Right hindlimb (tissue), 1 donor: ENCODE measurements at places on chromosomes 2 and 18.

GRCh38 chr2:71536226-71536671 lies 82.9 kb downstream of the DYSF start:
- peak; percentile 69 for DNase-seq

GRCh38 chr2:21381421-21381820 lies 257.7 kb downstream of the TDRD15 start:
- DNase-seq = peak; percentile 51

- DNase-seq = no peak
These were observed 62.3 kb downstream of the ROCK1 start for GRCh38 chr18:21049306-21049705.

DNA sequence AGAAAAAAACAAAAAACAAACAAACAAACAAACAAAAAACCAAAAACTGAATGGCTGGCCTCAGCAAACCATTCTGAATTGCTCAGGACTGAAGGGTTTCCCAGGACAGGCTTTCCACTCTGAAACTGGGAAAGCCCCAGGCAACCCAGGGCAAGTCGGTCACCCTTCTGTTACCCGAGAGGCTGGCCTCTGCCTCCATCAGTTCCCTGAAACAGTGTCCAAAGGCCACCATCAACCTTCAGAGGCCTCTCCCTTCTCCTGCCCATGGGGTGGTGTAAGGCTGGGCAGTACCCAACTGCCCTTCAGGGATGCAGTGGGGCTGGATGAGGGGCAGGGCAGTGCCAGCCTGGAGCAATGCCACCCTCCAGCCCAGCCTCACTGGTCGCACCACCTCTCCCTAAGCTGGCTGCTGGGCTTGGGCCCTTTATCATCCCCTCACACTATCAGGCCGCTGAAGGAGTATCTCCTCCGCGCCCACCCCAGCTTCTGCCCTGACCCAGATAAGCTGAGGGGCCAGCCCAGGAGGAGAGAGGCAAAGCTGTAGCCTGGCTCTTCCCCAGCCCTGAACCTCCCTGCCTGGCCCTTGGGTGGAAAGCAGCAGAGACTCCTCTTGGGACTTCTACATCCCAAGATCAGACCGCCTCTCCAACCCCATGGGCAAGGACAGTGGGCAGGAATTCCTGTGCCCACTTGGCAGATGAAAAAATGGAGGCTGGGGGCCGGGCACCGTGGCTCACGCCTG lies 35.9 kb downstream of the ZFP36L2 start:
- DNase-seq = no peak

DNA sequence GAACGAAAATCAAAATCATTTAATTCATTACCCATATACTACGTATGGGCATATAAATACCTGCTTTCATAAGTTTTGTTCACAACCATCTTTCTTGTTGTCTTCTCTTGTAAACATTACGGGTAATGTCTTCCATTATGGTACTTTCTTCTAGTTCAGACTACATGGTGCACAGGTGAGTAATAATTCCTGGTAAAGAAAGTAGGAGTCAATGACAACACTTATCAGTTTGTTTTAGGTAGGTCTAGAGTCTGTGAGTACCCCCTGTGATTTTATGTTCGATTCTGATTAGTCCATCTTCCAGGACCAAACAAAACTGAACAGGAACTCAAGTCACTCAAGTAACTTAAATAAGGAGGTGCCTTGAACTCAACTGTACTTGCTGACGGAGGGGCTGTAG lies 25.2 kb upstream of the CTLA4 start:
- no peak for DNase-seq

DNA sequence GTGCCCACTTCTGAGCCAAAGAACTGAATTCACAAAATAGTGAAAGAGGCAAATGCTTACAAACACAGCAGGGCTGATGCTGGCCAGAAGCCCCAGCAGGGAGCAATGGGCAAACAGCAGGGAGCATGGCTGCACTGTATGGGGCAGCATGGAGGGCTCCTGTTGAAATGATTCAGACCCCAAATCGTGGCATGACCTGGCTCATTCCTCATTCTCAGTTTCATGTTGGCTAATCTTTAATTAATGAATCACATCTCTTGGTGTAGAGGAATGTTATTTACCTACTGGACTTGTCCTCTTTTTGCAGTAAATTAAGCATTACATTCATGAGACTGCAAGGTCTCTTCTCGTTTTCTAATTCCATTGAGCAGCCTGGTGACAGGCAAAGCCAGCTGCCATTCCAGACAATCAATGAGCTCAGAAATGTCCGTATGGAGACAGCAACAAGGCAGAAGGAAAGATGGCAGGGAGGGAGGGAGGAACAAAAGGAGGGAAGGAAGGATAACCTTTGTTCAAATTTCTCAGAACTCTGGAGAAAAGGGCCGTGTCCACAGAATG lies 84.9 kb upstream of the ST8SIA3 start:
- DNase-seq = no peak

GRCh38 chr2:238515377-238515776 lies 88.7 kb downstream of the ASB1 start:
- DNase-seq = no peak

DNA sequence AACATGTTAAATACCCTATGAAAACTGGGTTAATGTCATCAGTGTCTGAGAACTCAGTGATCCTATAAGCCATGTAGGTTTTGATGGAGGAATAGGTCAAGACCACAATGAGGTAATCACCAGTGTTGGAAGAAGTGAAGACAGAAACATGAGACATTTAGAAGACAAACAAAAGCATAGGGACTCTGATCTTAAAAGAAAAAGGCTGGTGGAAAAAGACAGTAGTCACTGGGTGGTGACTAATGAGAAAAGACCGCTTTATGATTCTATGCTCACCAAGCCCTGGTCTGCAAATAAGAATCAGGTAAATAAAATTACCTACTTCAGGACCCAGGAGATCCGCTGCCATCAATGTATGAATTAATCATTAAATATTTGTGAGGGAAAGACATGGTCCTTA lies 271.9 kb downstream of the GPD2 start:
- DNase-seq = no peak
